ENCODE measurements at places on chromosomes 1 and 21.

DNA sequence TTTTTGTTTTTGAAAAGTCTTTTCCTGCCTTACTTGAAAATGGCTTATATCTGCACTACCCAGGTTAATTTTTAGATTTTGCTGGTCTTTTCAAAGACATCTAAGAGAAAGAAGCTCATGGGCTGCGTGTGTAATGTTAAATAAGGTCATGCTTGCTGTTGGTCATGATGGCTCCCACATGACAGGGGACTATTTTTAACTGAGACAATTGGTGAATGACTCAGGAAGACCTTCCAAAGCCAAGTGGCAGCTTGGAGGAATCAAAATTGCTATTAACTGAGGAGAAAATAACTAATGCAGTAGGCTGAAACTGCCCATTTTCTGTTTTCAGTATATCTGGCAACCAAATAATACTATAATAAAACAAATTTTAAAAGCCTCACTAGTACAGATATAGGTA, 117.1 kb upstream of the SPAG17 start:
- no peak for DNase-seq

DNA sequence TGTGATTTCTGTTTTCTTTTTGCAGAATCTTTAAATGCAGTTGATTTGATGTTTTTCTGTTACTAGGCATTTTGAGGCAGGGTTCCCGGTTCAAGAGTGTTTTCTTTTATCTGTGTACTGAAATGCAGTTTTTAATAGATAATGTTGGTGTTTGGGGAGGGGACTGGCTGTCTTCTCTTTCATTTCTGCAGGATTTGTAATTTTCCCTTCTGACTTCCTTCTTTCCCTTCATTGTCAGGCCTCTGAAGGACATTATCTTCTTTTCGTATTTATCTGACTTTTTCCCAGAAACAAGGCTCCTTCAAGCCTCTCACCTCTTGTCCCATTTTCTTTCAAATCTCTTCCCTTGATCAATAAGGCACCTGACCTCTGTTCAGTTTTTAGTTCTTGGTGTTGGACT, 1.5 kb upstream of the GALNT2 start:
- no peak for DNase-seq

DNA sequence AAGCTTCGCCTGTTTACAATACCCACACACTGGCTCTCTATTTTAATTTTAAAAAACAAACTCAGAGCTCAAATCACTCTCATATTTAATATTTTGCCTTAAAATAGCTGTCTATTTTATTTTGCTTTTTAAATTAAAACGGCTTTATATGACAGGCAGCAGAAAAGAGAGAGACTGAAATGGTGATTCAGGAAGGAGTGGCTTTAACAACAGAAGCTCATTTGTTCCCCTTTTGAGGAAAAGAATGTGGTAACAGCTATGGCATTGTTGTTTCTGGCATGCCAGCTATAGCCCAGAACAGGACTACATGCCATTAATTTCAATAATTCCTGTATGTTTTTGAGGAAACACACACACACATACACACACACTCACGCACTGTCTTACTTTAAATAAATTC, 234.2 kb upstream of the PTBP2 start:
- no peak for DNase-seq

- no peak for DNase-seq
These were observed 61.9 kb upstream of the RGS1 start for GRCh38 chr1:192513697-192514096.

DNA sequence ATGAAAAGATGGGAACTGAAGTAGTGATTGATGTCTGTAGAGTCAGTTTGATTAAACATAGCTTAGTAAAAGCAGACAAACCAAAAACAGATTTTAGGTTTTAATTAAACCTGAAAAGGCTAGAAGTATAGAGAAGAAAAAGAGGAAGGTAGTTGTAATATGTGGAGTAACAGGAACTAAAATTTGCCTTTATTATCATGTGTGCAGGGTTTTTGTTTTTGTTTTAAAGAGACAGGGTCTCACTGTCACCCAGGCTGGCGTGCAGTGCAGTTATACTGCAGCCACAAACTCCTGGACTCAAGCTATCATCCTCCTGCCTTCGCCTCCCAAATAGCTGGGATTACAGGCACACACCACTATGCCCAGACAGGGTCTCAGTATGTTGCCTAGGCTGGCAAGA, 6.0 kb downstream of the TOR1AIP1 start:
- DNase-seq: no peak

DNA sequence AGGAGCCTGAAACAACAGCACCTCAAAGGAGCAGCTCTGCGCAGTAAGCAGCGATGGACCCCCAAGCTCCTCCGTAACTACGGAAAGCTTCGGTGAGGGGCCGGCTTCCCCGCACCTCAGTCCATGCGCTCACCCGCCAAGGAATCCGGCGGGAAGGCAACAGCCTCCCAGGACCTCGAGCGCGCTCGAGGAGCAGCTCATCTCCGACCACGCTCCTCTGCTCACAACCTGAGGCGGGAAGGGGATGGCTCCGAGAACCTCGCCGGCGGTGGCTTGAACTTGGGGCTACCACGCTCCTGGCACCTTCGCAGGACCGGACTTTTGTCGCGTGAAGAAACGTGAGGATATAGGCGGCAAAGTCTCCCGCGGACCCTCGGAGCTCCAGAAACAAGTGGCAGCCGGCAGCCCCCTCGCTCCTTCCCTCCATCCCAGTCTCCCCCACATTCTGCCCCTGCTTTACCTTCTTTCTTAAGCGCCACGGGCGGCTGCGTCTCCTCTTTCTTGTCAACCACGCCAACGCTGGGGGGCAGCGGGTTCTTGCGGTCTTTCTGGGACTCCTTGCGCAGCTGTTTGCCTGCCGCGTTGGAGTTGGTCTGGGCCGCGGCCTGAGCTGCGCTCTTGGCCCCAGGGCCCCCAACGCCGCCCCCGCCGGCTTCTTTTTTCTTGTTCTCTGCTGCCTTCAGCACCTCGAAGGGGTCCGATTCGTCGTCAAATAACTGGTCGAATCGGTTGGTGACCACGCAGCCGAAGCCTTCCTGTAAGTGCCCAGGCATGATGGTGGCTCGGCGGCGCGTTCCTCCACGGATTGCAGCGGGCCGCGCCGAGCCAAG, 459 bp downstream of the SERBP1 start:
- DNase-seq: peak; percentile 16

- no peak for DNase-seq
These were observed 7.0 kb upstream of the PLEKHA6 start for GRCh38 chr1:204366759-204367158.

GRCh38 chr1:86865973-86866637, 47.8 kb downstream of the SELENOF start:
- DNase-seq: no peak

DNA sequence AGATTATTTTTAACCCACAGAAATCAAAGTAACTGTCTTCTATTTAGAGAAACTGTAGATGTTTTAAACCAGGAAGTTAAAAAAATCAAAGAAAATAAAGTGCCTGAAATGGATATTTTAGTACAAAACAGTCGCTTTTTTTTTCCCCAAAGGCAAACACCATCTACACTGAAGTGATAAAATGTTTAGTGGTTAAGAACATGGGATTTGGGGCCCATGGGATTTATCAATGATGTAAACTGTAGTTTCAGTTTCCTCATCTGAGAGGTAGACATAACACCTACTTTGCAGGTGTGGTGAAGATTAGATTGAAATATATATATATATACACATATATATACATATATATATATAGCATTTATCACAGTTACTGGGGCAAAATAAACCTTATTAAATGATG, 22.1 kb downstream of the ASPM start:
- no peak for DNase-seq

GRCh38 chr1:9651565-9652378, at the start of gene PIK3CD:
TSS of gene PIK3CD (plus strand) at chr1:9651731. CDS start at chr1:9710456, 58,725 bp downstream.
- DNase-seq: no peak

DNA sequence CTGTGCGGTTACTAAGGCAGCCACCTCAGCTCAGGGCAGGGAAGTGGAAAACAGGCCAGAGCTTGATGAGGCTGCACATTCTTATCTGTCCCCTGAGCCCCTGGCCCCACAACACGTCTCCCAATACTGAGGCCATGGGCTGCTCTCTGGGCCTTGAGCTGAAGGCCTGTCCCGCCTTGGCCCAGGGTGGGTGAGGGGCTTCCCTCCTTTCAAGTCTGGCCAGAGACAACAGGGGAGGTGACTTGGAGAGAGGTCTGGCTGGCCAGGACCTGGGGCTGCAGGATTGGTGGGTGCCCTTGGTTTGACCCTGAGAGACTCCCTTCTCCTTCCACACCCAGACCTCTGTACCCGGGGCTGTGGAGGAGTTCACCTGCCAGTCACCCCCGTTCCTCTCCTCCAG, 563.8 kb downstream of the PTPRU start:
- no peak for DNase-seq

DNA sequence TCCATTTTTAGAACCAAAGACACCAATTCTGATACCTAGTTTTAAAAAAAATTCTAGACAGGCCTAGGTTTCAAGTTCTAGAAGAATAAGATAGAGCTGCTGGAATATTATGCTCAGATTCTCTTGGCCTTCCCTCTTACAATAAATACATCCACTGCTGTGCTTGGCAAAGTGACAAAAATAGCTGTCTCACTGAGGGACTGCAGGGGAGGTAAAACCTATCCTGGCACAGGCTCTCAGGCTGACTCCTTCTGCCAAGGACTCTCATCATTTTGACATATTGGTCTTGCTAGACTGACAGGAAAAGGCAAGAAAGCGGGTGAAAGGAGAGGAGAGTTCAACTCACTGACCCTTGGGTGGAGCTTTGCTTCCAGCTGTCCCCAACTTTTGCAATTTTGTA, 197.0 kb upstream of the LHX8 start:
- no peak for DNase-seq

GRCh38 chr1:169601096-169601881, 15.0 kb upstream of the F5 start:
- no peak for DNase-seq

- no peak for DNase-seq
These were observed 18.0 kb downstream of the PCP4 start for GRCh38 chr21:39885119-39885848.

DNA sequence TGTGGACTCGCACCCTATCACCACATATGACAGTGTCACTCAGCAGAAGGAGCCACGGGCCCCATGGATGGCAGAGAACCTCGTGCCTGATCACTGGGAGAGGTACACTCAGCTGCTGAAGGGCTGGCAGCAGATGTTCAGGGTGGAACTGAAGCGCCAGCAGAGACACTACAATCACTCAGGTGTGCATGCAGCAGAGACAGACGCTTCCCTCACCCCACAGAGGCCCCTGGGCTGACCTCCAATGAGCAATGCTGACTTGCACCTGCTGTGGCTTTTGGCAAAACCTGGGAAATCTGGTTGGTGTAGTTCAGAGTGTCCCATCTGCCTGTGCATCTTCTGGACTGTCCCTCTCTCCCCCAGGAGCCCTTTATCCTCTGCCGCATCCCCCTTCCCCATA, 51.9 kb downstream of the KIAA1614 start:
- DNase-seq: no peak

DNA sequence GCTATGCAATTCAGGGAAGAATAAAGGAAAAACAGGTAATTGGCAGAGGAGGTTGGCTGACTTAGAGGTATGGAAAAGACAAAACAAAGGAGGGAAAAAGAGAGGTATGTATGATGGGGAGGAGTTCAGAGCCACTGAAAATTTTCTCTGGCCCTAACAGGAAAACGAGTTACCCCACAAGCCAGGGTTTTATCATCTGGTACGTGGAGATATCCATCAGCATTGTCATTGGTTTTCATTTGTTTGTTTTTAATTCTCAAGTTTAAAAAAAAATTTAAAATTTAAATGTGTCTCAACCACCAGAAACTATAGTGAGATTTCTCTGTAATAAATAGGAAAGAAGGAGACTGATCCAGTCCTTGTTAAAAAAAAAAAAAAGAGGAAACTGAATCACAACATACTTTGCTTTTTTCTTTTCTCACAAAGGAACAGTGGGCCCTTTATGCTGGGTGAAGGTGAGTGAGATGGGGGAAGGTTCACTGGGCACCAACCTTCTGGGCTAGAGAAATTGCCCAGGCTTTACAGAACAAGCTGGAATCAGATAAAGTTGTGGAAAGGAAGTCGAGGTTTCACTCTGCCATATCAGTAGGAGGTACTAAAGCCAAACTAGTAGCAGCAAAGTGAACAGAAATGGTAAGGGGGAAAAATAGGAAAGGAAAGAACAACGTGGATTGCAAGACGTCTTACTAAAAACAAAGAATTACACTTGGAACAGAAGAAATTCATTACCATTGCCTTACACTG, 2.7 kb downstream of the IFNAR2 start:
- no peak for DNase-seq

- DNase-seq: no peak
These were observed 121.2 kb downstream of the EPHB2 start for GRCh38 chr1:22831729-22832413.

DNA sequence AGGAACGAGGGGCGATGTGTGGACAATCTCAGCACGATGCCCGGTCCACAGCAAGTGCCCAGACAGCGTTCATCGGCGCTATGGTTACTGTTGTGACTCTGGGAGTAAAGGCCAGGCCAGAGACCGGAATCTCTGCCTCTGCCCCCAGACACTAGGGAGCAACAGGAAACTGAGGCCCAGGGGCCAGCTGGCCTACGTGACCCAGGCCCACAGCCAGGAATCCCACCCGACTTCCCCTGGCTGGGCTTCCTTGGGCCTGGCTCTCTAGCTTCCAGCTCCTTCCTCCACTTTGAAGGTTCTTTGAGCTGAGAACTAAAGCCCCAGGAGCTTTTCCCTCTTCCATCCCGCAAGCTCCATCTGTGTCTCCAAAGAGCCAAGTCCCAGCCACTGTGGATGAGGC, 4.6 kb downstream of the LRP8 start:
- no peak for DNase-seq

DNA sequence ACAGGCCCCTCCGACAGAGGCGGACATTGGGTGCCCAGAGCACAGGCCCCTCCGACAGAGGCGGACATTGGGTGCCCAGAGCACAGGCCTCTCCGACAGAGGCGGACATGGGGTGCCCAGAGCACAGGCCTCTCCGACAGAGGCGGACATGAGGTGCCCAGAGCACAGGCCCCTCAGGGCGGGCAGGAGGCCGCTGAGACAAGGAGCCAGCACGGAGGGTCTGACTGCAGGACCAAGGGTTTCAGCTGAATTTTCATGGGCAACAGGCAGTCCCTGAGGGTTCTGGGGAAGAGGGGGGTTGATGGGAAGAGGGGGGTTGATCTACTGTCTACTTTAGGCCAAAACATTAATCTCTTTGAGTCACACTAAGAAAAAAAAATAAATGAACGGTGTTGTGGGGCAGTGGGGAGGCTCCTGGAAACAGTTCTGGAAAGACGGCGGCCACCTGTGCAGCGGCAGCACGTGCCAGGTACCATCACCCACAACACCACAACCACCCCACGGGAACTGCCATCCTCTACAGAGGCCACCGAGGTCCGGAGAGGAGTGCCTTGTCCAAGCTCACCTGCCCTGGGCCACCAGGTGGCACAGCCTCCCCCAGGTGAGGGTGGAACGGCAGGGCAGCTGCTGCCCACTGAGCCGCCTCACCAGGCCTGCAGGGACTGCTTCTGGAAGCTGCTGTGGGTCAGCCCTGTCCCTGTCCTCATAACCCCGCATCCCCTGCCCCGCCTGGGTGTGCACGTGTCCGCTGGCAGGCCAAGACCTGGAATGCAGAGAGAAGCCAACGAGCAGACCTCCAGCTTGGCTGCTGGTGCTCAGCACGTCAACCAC, 20.5 kb downstream of the PRDM15 start:
- no peak for DNase-seq

DNA sequence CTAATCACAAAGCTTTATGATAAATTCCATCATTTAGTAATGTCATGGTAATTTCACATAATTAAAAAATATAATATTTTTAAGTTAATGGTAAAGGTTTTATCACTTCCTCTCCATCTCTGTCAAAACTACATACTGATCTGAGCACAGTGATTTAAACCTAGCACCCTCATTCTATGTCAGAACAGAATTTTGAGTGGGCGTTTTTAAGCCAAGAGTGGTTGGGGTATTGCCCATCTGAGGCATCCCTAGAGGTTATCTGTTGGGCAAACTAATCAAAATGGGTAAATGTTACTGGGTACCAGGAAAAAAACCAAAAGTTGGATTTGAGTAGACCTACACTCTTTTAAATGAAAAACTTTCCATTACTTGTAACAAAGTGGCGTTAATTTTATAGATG, 100.7 kb upstream of the GFI1 start:
- peak; percentile 47 for DNase-seq

Data from stimulated activated CD4-positive, alpha-beta T cell treated with anti-CD3 and anti-CD28 coated beads, Interleukin-12 subunit alpha, Interleukin-12 subunit beta, amount 100 ng/mL, for 48 hours (primary cell).